Common myeloid progenitor, CD34-positive (primary cell): ENCODE measurements at places on chromosomes 4 and X.

- peak; percentile 29 for DNase-seq
Observed at GRCh38 chr4:1711571-1712215, 426 bp downstream of the SLBP start.

DNA sequence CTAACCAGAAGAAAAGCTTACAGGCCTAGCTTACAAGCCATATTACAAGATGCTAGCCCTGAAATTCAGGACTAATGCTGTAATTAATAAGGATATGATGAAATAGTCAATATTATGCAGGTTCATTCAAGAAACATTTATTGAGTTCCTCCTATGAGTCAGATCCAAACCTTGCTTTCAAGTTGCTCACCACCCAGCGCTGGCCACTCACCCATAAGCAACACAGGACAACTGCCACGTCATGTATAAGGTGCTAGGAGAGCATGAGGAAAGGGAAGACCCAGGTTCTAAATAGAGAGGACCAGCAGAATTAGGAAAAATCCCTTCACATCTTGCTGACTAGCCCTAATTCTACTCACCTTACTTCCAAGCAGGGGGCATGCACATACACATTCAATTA lies 23.3 kb downstream of the MAML3 start:
- DNase-seq, result no peak

DNA sequence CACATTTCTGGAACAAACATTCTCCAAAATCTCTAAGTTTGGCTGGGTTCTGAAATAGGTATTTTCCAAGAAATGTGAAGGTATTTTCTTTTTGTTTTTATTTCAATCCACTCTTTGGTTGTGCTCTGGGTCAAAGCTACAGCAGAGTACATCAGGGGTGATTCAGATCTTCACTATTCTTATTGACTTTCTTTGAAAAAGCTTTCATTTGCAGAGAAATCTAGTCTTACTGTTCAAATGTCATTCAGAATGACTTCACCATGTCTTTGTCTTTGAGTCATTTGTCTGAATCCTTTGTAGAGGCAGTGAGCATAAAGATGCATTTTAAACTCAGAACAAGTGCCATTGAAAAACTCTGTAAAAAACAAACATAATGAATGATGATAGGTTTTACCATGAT lies 547.2 kb upstream of the ADGRL3 start:
- no peak for DNase-seq

DNA sequence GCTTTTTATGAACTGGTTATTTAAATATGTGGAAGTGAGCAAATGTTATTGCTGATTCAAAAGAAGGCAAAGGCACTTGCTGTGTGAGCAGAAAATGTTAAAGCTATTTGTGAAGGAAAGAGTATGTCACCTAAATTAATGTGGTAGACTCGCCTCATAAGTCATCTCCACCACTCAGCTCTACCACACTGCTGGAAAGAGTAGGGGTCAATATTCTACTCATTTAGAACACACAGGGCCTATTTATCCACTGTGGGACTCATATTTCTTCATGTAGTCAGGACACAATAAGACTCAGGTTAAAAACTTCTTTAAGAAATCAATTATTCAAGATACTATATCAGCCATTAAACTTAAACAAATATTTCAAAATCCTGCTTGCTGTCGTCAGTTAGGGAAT lies 106.5 kb downstream of the SLC7A11 start:
- no peak for DNase-seq

DNA sequence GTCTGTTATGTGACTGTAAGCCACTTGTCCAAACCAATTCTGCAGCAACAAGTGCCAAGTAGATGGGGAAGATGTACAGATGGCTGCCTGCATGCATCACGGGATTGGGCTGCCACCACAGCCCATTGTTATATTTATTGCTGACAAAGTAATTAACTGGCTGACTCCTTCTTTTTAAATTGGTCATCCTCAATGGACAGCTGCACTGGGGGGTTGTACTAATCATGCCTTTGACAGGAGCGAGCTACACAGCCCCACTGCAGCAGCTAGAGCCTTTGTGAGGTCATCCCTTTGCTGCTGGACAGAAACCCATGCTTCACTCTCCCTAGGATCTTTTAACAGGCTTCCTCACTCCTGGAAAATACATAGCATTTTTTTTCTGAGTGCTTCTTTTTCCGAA lies 146.7 kb upstream of the CXXC4 start:
- DNase-seq, result no peak

DNA sequence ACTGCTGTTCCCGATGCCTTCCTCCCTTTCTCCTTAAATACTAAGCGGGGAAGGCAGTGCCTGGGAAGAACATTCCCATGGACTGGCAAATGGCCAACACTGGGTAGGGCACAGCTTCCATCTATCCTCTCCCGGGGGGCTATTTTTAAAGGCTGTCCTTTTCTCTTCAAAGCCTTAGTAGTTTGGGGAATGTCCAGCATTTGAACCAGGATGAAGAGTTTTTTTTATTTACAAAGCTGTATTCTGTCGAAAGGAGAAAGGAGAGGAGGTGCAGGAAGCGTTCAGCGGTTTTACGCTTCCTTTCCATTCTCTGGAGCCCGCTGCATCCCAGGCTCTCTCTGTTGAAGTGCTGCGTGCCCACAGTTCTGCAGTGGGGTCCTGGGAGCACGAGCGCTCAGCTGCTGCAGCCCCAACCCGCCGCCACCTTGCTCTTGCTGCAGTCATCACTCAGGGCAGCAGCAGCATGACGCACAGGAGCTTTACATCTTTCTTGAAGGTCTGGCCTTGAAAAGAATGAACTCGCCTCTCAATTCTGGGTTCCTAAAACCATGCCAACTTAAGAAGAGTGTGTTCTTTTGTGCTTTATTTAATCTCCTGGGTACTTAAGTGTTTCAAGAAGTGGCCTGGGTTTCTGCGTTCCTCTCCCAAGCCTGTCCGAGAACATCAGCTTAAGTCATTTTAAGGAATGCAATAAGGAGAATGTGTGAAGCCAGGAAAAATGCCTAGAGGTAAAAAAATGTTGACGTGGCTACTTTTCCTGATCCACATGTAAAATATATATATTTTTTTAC lies 427.2 kb downstream of the MAPK10 start:
- peak; percentile 69 for DNase-seq

DNA sequence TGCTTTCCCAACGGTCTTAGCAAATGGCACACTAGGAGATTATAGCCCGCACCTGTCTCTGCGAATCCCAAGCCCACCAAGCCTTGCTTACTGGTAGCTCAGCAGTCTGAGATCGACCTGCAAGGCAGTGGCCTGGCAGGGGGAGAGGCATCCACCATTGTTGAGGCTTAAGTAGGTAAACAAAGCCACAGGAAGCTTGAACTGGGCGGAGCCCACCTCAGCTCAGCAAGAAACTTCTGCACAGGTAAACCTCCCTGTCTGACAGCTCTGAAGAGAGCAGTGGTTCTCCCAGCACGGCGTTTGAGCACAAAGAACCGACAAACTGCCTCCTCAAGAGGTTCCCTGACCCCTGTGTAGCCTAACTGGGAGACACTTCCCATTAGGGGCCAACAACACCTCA lies 42.8 kb downstream of the BRWD3 start:
- no peak for DNase-seq

GRCh38 chr4:152686452-152687013 lies 6.7 kb upstream of the TMEM154 start:
- no peak for DNase-seq

DNA sequence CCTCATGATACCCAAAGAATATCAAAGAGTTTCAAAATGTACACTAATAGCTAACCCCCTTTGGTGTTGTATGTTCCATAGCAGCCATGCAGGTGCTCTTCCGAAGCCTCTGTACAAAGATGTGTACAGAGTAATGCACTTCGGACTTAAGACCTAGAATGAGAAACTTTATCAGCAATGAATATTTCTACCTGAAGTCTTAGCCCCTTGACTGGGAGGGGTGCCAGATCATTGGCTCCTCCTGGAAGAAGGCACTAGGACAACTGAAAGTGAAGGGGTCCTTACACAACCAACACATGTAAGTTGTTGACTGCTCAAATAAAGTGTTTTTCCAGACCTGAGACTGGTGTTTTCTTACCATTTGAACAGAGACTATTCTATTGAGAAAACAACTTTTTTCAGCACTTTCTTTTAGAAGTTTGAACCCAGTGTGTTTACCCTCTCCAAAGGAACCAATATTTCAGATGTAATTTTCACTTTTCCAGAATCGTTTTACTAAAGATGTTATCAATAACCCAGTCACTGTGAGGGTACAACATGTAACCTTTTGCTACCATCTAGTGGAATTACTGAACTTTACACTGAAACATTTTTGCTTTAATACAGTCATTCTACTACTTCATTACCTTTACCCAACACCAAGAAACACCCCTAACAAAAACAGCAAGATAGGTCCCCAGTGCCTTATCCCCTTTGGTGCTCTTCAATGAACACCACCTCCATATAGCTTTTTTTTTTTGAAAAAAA lies 33.3 kb upstream of the PRDX4 start:
- no peak for DNase-seq

DNA sequence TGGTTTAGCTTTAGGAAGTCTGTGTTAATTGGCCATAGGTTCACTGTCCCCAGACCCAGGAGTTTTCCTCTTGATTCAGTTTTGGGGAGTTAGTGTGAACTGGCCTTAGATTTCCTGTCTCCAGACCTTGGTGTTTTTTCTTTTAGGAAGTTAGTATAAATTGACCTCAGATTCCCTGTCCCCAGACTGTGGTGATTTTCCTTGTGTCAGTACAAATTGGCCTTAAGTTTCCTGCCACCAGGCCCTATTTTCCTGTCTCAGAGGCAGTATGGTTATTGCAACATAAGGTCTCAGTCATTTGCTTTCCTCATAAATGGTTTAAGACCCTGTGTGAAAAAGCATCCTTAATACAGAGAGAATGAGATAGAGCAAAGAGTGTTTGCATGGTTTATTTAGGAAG lies 595.8 kb downstream of the NLGN4X start:
- no peak for DNase-seq

DNA sequence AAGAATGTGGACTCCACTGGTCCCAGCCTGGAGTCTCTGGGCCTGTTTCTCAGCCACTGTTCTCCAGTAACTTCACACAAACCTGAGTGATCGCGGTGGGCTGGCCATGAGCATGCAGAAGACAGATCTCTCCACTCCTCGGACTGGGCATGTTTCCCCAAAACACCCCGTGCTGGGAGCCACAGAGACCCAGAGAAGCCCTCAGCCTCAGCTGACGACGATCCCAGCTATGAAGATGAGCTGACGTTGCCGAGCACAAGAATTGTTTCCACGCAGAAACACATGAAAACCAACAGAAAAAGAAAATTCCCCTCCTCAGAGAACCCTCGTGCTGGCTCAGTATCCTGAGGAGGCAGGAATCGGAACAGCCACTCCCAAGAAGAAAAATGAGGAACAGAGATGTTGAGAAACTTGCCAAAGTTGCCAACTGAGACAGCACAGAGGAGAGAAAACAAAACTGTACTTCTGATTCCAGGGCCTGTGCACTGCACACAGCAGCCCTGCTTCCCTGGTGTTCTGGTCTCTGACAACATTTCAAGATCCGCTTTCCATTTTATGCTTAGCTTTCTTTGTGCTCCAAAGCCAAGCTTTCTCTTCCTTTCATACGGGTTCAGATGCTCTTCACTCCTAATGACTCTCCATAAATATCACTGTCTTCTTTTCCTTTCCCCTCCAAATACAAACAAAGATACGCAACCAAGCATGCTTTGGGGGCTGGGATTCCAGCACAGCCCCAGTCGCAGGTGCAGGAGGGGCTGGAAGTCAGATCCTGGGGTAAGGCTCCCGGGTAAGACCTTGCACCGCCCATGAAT lies 81.4 kb downstream of the IRF2 start:
- DNase-seq, result no peak

DNA sequence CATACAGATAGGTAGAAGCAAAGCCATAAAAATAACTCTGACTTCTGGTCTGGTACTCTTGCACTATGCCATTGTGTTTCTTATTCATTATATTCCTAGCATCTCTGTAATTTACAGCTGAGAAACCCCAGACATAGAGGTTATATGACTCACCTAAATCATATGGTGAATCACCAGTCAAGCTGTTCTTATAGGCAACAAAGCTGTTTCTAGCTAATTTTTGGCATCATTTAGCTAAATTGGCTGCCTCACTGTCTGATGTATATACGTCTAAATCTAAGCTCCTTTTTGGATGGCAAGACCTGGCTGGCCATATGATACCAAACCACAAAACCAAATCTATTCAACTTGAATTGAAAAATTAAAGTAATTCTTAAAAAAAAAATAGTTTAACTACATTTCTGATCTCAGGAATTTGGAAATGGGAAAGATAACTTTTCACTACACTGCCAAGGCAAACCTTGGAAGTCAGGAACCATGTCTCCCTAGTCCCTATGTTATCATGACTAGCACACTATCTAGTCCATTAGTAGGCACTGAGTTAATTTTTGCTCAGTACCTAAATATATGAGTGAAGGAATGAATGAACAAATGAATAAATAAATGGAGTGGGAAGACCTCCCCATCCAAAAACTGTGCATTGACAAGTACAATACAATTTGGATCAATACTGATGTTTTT lies 41.3 kb upstream of the STAG2 start:
- DNase-seq, result no peak

DNA sequence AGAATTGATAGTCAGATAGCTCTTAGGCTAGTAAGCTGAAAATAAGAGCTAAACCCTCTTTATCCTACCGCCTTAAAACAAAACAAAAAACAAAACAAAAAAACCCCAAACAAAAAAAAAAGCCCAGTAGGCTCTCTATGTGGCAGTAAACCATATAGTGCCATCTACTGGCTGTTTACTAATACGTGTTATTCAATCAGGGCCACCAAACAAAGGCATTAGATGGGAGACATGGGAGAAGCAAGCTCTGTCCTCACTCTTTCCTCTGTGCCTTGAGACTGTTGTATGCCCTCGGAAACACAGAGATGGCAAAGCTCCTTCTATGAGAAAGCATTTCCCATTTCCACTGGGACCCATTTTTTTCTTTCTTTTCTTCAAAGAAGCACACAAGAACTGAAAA lies 148.8 kb upstream of the MID1 start:
- DNase-seq, result peak; percentile 7

GRCh38 chrX:68683580-68683979 lies 36.1 kb downstream of the STARD8 start:
- no peak for DNase-seq

GRCh38 chrX:10050481-10050880 lies 83.3 kb downstream of the CLDN34 start:
- DNase-seq, result no peak

DNA sequence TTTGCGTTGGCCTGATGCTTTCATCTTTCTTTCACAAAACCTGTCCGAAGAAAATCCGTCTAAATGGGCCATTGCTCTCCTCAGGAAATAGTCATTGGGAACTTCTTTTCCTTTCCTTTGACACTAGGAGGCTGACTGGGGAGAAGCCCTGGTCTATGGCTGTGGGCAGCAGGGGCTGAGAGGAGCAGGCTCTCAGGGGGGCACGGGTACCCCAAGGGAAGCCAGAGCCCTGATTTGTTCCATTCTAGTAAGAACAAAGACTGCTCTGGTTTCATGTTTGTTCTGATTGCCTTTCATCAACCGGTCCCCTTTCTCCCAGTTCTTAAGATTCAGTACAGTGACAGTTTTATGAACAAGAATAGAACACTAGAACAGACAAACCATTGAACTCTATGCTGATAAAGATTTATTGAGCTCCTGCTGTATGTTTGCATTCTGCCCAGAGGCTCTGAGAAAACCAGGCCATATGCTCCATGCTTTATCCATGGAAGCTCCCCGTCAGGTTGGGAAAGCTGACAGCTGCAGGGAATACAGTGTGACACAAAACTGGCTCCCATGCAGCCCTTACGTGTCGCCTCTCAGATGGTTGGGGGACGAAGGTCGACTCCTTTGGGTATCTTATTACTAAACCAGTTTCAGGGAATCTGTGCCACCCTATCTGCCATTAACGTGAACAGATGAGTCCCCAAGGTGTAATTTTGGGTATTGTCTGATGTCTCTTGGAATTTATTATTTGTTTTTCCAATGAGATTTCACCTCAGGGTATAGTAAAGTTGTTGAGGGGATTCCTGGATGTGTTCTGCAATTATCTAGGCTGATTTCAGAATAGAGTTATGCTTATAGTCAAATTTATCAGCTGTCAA lies 72.4 kb upstream of the MSANTD1 start:
- no peak for DNase-seq
